ENCODE measurements at places on chromosomes 7 and 10.

GRCh38 chr10:45439873-45440272 lies 65.9 kb downstream of the ALOX5 start:
- no peak for DNase-seq

DNA sequence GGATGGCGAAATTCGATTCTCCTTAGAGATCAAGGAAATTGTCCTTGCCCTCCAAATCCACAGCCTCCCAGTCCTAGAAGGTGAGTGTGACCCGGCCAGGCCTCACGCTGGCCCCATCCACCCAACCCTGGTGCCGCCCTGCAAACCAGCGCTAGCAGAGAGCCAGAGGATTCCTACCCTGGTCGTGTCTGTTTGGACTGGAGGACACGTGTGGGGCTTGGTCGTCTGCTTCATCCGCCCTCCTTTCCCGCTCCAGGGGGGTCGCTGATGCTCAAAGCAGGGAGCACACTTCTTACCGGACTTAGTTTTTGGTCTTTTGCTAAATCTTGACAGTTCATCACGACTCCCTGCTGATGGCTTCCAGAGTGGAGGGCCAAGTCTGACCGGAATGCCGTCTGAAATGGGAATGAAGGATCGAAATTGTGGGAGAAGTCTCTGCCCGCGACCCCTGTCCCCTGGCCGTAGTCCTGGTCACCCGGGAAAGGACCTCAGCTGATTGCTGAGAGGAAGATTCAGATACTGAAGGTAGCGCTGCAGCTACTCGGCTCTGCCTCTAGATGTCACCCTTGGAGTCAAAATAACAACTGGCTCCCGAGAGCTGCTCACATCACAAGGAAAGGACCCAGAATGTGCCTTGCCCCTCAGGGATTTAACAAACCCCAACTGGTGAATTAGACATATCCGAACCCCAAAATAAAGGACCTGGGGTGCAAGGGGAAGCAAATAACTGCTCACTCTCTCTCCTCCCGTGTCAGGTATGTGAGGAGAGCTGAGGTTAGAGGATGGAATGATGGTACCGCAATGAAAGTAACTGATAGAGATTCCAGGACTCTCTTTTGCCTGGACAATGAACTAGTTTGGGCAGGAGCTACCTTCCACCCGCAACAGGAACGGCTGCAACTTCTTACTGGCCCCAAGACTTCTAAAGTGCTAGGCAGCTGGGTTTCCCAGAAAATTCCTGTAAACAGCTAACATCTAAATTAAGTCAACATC lies 23.5 kb upstream of the ORC5 start:
- peak; percentile 29 for DNase-seq

DNA sequence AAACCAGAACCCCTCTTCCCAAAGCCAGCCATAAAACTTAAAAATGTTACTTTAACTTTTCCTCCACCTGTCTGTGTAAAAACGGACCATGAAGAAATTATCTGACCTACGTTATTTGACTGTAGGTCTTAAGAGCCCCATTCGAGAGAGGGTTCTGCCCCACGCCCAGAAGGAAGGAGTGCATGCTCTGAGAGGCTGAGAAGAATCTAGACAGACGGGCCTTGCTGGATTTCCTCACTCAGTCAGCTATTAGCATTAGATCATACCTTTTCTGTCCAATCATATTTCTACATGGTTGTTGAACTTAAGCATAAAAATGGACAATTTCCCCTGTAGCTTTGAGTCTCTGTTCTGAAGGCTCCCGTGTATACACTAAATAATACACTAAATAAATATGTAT lies 38.1 kb upstream of the WDR11 start:
- no peak for DNase-seq

DNA sequence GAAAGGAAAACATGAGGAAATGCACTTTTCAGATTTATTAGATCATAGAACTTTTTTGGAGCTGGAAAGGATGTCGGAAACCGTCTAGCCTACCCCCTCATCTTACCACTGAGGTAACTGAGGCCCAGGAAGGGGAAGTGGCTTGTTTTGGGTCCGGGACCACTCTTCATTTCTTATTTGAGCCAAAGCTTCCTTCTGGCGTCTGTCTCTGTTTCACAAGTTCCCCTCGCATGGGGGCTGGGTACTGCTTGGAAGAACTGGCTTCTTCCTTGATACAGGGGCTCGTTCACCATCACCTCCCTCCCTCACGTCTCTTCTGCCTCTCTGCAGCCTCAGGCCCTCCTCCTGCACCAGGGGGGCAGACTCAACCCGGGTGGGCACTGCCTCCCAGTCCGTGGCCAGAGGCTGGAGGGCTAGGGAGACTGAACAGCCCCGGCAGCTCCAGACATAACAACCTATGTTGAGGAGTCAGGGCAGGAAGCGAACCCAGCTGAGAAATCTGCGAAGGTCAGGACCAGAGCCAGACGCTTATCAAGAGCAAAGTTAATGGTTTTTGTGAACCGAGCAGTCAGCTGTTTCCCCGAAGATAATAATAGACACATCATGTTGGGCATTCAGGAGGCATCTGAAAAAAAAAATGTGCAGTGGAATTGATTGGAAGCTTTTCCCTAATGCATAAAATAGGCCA lies 12.9 kb downstream of the HTRA1 start:
- no peak for DNase-seq

GRCh38 chr7:53740971-53741370 lies 705.5 kb downstream of the POM121L12 start:
- no peak for DNase-seq

GRCh38 chr7:16915405-16915804 lies 33.6 kb upstream of the AGR3 start:
- no peak for DNase-seq

DNA sequence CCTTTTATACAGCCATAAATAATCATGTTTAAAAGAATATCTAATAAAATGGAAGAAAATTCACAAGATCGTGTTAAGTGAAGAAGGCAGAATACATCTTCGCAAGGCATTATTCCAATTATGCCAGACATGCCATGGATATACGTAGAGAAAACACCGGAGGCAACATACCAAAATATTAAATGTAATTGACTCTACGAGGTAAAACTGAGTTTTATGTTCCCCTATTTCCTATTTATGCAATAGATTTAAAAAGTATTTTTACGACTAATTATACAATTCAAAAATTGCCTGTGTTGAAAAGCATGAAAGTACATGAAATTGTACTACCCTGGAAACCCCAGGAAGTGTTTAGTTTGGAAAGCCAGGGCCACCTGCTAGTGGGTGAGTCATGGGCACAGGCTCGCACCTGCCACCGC lies 936 bp upstream of the REPIN1 start:
- DNase-seq: no peak

DNA sequence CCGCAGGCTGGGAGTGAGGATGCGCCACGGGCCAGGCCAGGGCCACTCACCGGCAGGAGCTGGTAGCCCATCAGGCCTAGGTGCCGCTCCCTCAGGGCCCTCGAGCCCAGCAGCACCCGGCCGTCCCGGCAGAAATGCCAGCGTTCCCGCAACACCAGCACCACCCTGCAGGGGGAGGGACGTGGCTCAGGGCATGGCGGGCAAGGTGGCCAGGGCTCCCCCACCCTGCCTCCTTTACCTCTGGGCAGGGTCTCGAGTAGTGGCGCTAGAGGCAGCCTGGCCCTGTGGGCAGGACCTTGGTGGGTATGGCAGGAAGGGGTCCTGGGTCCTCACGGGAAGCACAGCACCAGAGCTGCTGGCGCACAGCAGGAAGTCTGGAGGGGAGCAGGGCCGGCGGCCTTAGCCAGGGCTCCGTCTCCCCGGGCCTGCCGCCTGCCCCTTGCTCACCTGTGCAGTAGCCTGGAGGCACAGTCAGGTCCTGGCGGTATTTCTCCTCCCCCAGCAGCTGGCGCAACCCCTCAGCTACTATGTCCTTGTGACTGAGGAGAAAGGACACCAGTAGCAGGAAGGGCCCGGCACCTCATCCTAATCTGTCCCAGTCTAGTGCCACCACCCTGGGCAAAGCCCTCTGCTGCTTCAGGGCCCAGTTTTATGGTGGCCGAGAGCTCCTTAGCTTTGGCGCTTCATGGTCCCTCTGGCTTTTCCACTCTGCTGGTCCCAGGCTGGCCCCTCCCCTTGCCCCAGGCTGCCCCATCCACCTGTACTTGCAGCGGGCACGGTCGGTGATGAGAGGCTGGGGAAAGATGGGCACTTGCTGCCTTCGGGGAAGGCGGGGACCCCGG lies 3.5 kb downstream of the FASTK start:
- DNase-seq: no peak

DNA sequence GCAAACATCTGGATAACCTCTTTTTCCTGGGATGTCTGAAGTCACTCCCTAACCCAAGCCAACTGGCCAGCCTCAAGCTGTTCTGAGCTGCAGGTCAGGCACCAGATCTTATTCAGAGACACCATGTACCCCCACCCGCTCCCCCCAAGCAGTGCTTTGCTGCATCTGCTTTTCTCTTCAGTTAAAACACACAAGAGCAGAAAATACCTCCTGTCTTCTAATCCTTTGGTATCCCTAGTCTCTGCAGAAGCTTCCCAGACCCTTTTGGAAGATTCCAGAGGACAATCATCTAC lies 3.0 kb downstream of the ZNF488 start:
- DNase-seq: no peak

- DNase-seq: no peak
Measured at GRCh38 chr7:2726316-2727018, 38.5 kb downstream of the AMZ1 start.

GRCh38 chr7:111439977-111440376 lies 122.3 kb downstream of the IMMP2L start:
- DNase-seq: no peak

DNA sequence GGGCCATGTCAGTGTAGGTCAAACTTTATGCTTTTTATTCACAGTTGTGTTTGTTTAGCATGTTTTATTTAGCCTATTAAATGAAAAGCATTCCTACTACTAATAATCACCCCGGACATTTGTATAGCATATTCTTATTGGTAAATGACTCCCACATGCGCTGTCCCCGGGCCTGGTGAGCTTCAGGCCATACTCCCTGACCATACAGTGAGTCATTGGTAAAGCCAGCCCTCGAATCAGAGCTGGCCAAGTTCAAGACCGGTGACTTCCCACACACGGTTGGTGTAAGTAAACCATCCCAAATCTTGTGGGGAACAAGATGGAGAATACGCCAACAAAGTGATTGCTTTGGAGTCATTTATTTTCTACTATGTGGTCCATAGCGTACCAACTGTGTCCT lies 238.7 kb upstream of the TCF7L2 start:
- DNase-seq: no peak

DNA sequence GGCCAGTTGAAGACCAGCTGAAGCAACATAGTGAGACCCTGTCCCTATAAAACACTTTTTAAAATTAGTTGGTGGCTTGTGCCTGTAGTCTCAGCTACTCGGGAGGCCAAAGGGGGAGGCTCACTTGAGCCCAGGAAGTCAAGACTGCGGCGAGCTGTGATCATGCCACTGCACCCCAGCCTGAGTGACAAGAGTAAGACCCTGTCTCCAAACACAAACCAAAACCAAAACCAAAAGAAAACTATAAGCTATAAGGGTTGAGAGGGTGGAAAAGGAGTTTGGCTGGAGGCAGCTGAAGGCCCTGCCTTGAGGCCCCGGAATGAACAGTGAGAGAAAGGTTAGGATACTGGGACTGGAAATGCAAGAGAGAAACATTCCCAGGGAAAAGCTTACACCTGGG lies 10.9 kb upstream of the EXOC6 start:
- no peak for DNase-seq

DNA sequence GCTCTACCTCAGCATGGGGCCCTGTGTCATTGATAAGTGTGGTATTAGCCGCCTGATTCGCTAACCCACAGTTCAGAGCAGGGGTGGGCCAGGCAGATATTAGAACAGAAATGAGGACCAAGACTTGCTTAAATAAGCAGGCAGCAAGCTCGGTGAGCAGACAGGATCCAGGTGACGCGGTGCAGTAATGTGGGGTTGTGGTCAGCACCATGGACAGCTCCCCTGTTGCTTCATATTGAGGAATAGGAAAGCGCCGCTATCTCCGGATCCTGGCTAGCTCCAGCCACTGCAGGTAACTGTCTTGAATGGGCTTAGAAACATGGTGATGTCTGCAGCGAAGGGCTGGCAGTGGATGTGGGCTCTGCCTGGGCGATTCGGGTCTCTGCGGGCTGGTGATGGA lies 51.3 kb upstream of the GPR26 start:
- peak; percentile 6 for DNase-seq

GRCh38 chr7:87574630-87575029 lies 26.1 kb downstream of the ABCB1 start:
- no peak for DNase-seq

GRCh38 chr7:2523941-2524807 lies 4.6 kb downstream of the LFNG start:
- no peak for DNase-seq

- no peak for DNase-seq
Measured at GRCh38 chr7:132783824-132784223, 207.6 kb upstream of the PLXNA4 start.

GRCh38 chr10:606762-607544 lies 82.5 kb downstream of the DIP2C start:
- no peak for DNase-seq

All from stimulated activated naive CD4-positive, alpha-beta T cell (primary cell).